Cerebellum (tissue), 4 donors: ENCODE measurements at places on chromosomes 7 and 10.

GRCh38 chr10:5564537-5565204 lies 39.9 kb downstream of the CALML3 start:
- DNase-seq = no peak

DNA sequence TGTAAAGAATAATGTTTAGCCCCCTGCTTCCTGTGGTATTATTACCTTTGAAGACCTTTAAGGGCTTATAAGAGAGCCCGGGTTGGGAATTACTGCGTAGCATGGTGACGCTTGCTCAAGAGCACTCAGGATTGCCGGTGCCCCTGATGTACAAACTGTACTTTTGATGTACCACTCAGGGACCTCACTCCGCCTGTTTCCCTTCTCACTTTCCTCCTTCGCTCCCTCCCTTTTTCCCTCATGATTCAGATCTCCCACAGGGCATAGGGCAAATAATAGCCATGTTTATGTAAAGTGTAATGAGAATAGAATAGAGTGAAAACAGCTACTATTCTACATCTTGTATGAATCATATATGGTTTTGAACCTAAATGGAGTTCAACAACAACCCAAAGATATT lies 77.8 kb upstream of the PDCD4 start:
- DNase-seq = no peak

DNA sequence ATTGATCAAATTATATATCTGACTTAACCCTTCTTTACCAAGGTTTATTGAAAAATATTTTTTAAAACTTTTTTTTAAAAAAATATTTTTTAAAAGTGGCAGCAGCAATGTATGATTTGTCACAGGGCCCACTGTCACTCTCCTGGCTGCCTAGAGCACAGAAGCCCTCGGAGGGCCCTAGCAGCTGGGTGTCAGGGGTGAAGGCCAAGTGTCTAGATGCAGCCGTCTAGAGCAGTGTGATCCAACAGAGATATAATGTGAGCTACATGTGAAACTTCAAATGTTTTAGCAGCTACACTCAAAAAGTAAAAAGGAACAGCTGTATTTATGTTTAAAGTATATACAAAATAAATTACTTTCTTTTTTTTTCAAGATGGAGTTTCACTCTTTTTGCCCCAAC lies 112.7 kb downstream of the ARHGAP22 start:
- DNase-seq = no peak

- no peak for DNase-seq
These were observed 328.4 kb upstream of the AOAH start for GRCh38 chr7:37052705-37053104.

DNA sequence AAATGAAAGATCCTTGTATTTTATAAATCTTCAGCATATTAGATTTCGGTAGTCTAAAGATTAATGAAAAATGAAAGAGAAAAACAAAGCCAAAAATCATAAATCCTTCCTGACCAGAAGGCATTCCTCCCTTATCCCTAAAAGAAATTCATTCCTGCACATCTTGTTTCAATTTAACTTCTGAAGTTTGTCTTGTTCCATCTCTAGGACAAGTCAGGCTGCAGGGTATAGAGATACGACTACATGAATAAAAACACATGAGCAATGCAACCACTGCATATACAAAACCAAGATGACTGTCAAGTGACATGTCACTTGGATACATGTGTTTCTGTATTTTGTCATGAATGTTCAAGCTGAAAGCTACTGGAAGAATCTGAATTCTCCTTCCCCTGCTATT lies 214.9 kb downstream of the JAZF1 start:
- DNase-seq = no peak
